ENCODE measurements at places on chromosomes 5 and 9.

- no peak for DNase-seq
Observed at GRCh38 chr5:148735301-148735835, 81.0 kb upstream of the HTR4 start.

GRCh38 chr9:105026451-105026850, 98.5 kb upstream of the ABCA1 start:
- no peak for DNase-seq

DNA sequence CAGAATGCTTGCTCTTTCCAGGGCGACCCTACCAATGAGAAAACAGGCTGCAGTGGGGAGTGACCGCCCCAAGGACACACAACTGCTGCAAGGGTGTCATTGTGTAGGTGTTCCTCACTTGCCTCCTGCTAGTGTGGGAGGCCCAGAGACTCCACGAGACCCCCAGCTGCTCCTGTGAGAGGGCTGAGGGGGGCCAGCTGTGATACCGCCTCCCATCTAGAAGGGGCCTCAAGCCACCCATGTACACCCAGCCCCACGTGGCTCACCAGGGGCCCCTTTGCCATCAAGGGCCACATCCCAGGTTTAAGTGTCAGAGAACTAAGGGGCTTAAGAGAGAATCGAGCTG, 1.3 kb upstream of the ASS1 start:
- no peak for DNase-seq

DNA sequence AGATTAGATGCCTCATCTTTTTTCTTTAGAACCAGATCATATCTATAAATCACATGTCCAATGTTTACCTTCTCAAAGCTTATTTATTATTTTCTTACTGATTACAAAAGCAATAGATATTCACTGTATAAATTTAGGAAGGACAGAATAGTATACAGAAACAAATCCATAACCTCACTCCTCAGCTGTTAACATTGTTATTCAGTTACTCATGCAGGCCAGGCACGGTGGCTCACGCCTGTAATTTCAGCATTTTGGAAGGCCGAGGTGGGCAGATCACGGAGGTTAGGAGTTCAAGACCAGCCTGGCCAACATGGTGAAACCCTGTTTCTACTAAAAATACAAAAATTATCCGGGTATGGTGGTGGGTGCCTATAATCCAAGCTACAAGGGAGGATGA, 15.3 kb downstream of the STOM start:
- no peak for DNase-seq

DNA sequence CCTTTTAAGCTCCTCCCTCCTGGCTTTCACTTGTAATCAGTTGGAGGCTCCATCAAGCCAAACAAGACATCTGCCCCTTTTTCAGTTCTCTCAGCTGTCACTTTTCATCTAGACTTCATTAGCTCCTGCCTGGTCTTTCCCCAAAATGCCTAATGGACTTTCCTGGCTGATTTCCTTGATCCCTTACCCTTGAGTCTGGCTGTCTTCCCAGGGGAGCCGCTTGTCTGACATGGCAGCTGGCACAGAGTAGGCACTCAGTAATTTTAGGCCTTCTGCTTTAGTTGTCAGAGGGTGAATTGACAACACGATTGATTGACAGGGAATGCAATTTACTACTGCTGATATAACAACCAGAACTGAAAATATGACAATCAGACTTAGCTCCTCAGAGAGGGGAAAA, 2.1 kb downstream of the C9orf153 start:
- no peak for DNase-seq

GRCh38 chr5:171311322-171312077, 2.5 kb downstream of the TLX3 start:
- no peak for DNase-seq

Measured in germinal center (tissue), 1 donor.